ENCODE measurements at places on chromosomes 2 and 18. TPM values are rescaled to one million over a fixed set of nuclear protein-coding genes. Genes with fewer than 3 reads are reported as not detected.

DNA sequence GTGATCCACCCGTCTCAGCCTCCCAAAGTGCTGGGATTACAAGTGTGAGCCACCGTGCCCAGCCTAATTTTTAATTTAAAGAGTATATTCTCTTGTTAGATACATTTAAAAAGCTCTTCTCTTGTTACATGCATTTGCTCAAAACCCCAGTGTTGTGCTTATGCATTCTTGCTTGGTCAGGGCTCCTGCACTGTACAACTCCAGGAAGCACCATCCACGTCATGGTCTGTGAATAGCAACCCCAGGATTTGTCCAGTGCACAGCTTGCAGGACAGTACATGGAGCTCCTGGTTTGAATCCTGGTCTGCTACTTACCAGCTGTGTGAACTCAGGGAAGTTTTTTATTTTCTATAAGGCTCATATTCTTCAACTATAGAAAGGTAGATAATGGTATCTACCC is 80.8 kb downstream of the MDH1 start:
- DNase-seq, result no peak
- peaks cover 23% of the 10 kb centered on the region for H3K4me1 ChIP-seq
- no peak overlapping the region for H3K4me3 ChIP-seq
- H3K27me3 ChIP-seq, result no peaks in the 10 kb centered on the region

DNA sequence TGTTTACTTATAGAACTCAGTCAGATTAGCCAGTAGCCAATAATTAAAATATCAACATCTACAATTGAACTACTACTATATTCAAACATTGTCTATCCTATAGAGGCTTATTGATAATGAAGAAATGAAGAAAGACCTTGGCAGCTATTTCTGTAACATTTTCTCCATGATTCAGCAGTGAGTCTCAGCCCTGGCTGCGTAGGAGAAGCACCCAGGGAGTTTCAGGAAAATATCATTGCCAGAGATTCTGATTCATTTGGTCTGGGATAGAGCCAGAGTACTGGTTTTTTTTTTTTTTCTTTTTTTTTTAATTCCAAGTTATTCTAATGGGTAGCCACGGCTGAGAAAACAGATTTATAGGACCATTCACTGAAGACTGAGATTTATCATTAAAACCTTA is 404.8 kb downstream of the TXNL1 start:
- no peak overlapping the region for H3K4me3 ChIP-seq
- DNase-seq, result peak; percentile 93
- peaks cover 12% of the 10 kb centered on the region for H3K4me1 ChIP-seq
- H3K27ac ChIP-seq, result peak overlapping the region; percentile 67
- no peaks in the 10 kb centered on the region for H3K27me3 ChIP-seq

DNA sequence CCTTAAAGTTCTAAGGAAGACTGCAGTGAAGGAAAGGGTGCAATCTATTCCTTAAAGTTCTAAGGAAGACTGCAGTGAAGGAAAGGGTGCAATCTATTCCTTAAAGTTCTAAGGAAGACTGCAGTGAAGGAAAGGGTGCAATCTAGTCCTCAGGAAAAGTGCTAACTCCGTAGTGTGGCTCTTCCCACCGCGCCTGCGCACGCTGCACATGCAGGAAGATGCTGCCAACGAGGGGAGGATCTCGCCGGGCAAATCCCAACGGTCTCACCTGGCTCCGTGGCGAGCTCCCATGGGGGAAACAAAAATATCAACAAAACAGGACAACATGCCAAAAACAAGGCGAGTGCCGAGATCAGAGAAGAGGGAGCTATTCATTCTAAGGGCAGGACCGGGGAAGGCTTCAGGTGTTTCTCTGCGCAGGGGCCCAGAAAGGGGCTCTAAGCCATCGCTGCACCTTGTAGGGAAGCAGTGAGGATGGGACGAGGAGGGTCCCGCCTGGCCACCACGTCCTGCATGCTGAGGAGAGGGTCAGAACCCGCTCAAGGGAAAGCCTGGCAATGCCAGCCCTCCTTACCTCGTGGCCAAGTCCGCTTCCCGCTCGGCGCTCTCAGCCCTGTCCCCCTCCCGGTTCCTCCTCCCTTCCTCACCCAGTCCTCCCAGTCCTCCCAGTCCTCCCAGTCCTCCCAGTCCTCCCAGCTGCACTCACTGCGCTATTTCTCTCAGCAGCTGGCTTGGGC is 24.5 kb downstream of the TIMM21 start:
- H3K4me3 ChIP-seq, result no peak overlapping the region
- no peak for DNase-seq
- no peaks in the 10 kb centered on the region for H3K36me3 ChIP-seq
- H3K4me1 ChIP-seq, result no peaks in the 10 kb centered on the region

GRCh38 chr18:33581856-33582255 is 3.8 kb downstream of the ASXL3 start:
- no peaks in the 10 kb centered on the region for H3K36me3 ChIP-seq
- H3K4me1 ChIP-seq, result no peaks in the 10 kb centered on the region
- H3K27me3 ChIP-seq, result peaks cover 54% of the 10 kb centered on the region
- no peak for DNase-seq
- no peak overlapping the region for H3K27ac ChIP-seq

- peaks cover 48% of the 10 kb centered on the region for H3K4me1 ChIP-seq
- no peak overlapping the region for H3K4me3 ChIP-seq
- H3K27me3 ChIP-seq, result no peaks in the 10 kb centered on the region
- H3K27ac ChIP-seq, result no peak overlapping the region
Observed at GRCh38 chr2:85890522-85891176, 1.9 kb upstream of the ST3GAL5 start.

GRCh38 chr2:234823877-234824376 is 127.9 kb upstream of the SH3BP4 start:
- H3K36me3 ChIP-seq, result no peaks in the 10 kb centered on the region
- no peaks in the 10 kb centered on the region for H3K27me3 ChIP-seq
- peak overlapping the region; percentile 13 for H3K4me3 ChIP-seq
- peaks cover 36% of the 10 kb centered on the region for H3K4me1 ChIP-seq
- H3K27ac ChIP-seq, result peak overlapping the region; percentile 80

SERPINB4 gene
- polyA plus RNA-seq, result not detected

DNA sequence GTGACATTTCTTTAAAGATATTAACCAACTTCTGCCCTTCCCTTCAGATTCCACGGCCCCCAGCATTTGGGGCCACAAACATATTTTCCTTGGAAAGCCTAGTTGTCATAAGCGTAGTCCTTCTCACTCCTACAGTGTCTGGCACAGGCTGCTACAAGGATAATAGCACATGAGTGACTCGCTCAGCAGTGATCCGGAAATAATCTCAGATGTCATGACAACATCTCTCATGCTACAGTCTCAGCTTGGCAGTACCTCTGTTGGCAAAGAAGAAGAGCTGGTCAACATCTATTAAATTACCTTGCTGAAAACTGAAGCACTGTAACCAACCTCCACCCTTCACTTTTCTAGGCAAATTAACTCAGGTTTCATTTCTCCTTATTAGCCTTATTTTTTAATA is 351.7 kb downstream of the RAD51AP2 start:
- no peaks in the 10 kb centered on the region for H3K27me3 ChIP-seq
- no peaks in the 10 kb centered on the region for H3K36me3 ChIP-seq
- no peak overlapping the region for H3K4me3 ChIP-seq
- DNase-seq, result peak; percentile 37
- H3K27ac ChIP-seq, result no peak overlapping the region

DNA sequence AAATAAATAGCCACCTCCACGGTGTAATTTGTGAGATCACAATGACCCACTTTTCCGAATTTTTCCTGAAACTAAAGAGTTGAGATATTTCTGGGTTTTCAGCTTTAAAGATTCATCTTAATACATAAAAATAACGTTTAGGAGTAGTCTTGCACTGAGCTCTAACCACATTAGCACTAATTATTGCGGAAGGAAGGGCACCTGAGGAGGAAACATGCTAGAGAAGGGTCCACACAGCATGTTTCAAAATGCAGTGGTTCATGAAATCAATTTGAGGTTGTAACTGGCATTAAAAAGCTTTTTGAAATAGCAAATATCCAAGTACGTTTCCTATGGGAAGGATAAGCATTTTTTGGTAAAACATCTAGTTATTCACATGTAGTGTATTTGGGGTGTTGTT is 8.4 kb downstream of the INPP4A start:
- peaks cover 17% of the 10 kb centered on the region for H3K4me1 ChIP-seq
- no peak for DNase-seq
- no peak overlapping the region for H3K4me3 ChIP-seq
- no peaks in the 10 kb centered on the region for H3K36me3 ChIP-seq
- H3K27ac ChIP-seq, result no peak overlapping the region
- H3K27me3 ChIP-seq, result no peaks in the 10 kb centered on the region
